ENCODE measurements at places on chromosomes 12 and 14.

DNA sequence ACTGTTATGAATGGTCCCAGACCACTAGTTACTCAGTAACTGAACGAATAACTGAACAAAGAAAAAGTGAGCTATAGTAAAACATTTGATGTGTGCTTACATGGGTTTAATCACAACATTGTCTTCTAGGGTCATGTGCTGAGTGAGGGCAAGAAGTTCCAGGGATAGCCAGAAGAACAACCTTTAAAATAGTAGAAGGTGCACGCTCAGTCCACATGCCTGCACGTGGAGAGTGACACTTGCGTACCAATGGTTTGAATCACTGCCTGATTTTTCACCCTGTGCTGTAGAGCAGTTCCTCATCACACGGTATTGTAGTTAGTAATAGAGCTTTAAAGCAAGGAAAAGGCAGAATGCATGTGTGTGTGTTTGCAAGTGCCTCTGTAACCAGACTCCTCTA is 224.2 kb downstream of the EGLN3 start:
- no peak for DNase-seq

GRCh38 chr12:43444940-43445564 is 107.0 kb downstream of the ADAMTS20 start:
- DNase-seq = peak; percentile 49

GRCh38 chr12:26226629-26227360 is 31.4 kb downstream of the SSPN start:
- peak; percentile 73 for DNase-seq

DNA sequence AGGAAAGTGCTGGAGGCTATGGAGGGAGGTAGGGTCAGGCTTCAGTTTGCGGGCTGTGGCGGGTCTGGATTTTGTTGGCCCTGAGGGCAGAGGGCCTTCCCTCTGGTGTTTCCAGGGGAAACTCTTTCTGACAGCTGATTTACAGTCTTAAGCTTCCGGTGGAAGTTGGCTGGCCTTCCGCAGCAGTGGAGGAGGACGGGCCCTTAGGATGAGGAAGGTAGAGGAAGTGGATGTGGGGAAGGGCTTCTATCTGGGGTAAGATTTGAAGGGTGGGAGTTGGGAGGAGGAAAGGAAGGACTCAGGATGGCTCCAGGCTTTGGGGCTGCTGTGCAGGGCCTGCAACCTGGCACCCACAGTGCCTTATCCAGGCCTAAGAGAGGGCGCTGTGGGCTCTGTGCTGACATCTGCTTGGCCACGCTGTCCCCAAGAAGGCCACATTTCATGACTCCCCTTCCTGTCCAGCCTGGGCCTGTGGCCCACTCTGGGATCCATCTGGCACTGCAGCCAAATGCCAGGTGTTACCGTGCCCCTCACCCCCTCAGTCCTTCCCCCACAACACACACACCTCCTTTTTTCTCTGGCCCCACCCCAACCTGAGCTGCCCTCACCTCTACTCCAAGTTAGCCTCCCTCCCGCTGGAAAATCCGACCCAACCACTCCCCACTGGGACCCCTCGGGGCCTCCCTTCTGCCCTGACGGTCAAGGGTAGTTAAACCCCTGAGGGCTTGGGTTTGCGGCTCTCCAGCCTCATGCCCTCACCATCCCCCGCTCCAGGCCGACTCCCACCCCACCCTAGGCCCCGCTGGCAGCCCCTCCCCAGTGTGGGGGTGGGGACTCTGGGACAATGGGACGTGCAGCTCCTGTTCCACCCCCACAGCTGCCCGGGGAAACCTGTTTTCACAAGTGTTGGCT is 7.7 kb upstream of the PPP1R13B start:
- peak; percentile 71 for DNase-seq

DNA sequence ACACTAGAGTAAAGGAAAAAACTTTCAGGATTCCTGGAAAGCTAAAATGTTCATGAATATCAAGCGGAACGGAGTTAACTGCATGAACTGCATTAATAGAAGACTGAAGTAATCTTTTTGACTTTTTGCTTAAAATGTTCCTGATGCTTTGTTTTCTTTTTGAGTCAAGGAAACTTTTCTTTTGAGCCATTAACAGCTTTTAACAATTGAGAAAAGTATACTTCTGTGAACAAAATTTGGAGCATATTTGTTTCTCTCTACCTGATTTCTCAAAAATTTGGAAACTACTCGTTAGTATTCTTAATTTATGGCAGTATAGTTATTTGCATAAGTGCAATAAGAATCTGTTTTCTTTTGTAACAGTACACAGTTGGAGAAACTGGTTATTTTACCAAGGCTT is 78.5 kb downstream of the CALM1 start:
- no peak for DNase-seq

DNA sequence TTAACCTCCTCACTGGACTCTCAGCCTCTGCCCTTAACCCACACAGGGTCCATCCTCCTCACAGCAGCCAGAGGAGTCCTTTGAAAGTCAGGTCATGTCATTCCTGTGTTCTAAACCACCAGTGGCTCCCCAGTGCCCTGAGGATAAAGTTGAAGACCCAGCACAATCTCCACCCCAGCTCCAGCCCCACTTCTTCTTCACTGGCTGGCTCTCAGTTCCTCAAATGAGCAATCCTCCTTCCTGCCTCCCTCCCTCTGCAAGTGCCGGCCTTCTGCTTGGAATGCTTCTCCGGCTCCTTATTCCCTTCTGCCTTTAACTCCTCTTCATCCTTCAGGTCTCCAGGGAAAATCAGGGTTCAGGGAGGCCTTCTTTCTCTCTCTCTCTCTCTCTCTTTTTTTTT is 32.0 kb upstream of the SPPL3 start:
- DNase-seq = no peak

- peak; percentile 55 for DNase-seq
Observed at GRCh38 chr12:52307836-52308805, 13.1 kb downstream of the KRT83 start.

DNA sequence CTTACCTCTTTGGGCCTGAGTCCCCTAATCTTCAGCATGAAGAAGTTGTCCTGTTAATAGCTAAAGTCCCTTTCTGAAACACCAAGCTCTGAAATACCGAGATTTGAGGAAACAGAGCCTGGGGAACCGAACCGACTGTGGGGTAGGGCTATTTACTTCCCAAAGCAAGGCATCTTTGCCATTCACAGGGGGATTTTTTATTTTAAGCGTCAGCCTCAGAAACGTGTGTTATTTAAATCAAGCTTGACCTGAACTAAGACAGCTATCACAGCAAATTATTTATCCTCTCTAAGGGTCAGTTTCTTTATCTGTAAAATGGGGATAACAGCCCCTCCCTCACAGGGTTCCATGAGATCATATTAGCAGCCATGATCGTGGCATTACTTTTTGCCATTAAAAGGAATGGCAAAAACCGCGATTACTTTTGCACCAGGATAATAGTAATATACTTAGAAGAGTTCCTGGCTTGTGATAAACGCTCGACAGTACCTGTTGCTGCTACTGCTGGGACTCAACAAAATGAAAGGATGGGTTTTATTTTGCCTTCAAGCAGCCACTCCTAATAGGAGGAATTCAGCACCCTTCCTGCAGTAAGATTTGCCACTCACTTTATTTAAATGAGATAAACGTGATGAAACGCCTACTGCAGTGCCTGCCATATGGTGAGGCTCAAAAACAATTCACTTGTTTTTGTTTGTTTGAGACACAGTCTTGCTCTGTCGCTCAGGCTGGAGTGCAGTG is 1.3 kb upstream of the CORO1C start:
- DNase-seq = no peak

GRCh38 chr14:24080888-24081738 is 9.8 kb downstream of the CPNE6 start:
- DNase-seq = no peak

DNA sequence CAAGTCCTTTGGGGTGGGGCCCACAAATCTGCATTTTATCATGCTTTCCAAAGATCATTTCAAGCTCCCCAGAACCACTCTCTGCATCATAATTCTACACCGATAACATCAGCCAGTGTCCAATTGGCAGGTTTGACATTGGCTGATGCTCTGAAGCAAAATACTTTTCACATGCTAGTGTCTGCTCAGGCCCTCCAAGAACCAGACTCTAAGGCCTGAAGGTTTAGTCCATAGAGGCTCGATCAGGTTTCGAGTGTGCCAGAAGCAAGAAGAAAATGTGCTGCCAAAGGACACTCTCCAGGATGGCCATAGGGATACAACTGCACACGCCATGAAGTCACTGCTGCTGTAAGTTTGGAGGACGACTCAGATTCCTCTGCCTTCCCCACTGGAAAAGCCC is 280.3 kb downstream of the KSR2 start:
- no peak for DNase-seq

DNA sequence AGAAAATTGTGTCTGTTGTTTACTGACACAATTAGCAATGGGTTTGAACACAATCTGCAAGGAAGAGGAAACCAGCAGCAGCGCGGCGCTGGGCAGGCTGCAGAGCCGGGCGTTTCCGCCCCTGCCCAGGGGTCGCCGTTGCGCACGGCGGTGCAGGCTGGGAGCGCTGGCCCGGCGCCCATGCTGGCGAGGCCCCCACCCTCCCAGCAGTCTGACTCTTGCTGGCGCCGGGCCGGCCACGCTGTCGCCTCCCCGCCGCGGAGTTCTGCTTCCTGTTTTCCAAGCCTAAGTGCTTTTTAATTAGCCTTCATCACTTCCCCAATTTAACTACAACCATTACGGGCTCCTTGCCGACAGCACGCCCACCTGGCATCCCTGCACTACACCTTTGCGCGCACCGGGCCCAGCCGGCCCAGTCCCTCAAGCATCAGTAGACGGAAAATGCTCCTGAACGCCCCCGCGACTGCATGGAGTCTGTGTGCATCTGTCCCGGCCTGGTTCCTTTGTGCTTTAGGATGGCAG is 212.1 kb downstream of the GXYLT1 start:
- DNase-seq = peak; percentile 96

GRCh38 chr12:110782922-110783321 is 40.2 kb upstream of the PPP1CC start:
- no peak for DNase-seq

DNA sequence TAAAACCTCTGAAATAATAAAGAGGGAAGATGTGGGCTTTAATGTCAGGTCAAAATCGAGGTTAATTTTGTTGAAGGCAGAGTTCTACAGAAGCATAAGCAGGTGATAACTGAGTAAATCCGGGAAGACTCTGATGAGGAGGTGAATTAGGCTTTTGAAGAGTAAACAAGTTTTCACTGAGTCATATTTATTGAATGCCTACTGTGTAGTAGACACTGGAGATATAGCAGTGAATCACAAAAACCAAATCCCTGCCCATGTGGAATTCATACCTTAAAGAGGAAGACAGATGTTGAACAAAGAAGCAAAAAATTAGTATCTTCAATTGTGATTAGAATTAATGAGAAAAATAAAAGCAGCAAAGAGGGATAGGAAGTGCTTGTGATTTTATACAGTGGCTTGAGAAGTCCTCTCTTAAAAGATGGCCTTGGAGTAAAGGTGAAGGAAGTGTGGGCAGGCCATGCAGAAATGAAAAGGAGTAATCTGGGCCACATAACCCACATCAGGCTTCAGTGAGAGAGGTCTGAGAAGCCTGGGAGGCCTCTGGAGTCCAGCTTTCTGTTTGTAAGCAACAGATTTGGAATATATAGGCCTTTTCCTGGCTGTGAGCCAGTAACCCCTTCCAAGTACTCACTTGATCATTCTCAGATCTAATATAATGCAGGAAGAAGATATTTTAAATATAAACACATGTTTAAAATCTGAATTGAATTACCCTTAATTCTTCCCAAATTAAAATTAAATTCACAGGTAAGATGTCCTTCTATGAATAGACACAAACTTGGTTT is 46.7 kb downstream of the BHLHE41 start:
- no peak for DNase-seq

DNA sequence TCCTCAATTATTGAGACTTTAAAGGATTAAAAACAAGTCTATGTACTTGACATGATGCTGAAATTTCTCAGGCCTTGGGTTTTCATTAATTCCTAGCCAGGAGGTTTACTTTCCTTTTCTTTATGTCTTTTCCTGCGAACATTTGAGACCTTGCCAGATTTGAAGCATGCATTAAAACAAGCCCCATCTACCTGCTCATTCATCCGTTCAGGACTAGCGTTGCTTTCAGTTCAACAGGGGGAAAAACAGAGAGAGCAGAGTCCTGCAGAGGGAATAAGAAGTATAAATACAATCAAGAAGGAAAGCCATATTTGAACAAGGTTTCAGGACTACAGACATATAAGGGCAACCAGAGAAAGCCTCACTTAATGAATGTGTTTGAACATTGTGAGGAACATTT is 542.4 kb downstream of the DIO2 start:
- DNase-seq = no peak

- DNase-seq = no peak
Observed at GRCh38 chr12:113683574-113683973, 211.9 kb upstream of the LHX5 start.

DNA sequence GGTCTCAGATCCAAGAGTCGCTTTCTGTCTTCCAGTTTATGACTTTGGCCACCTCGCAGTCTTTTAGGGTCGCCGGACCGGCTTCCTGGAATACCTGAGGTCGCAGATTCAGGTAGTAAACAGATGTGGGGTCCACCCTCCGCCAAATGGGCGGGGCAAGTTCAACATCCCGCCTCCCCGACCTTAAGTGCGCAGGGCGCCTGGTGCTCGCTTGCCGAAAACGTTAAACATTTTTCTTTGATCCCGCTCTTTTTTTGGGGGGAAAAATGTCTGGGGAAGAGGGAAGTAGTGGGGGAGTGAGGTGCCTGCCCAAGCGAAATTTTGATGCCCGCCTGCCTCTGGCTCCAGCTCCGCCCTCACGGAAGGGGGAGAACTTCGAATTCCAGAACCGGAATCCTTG is 73.9 kb upstream of the TBX5 start:
- DNase-seq = peak; percentile 60

GRCh38 chr14:36268121-36268520 is 52.3 kb downstream of the MBIP start:
- DNase-seq = no peak

- no peak for DNase-seq
Observed at GRCh38 chr14:104355101-104356019, 217.0 kb downstream of the KIF26A start.

DNA sequence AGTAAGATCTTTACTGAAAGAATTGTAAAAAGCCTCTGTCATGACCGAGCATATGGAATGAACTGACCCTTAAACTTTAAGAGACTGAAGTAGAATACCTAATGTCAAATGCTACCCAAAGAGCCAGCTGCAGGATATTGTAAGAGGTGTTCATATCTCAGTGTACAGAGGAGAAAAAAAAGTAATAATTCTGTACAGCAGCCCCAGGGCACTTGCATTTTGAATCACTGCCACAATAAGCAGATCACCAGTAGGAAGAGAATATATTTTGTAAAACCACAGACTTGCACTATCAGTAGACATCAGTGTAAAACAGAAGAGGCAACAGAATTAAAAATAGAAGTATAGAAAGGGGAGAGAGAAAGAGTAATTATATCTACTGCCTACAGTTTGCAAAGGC is 162.6 kb downstream of the PPFIA2 start:
- DNase-seq = no peak

DNA sequence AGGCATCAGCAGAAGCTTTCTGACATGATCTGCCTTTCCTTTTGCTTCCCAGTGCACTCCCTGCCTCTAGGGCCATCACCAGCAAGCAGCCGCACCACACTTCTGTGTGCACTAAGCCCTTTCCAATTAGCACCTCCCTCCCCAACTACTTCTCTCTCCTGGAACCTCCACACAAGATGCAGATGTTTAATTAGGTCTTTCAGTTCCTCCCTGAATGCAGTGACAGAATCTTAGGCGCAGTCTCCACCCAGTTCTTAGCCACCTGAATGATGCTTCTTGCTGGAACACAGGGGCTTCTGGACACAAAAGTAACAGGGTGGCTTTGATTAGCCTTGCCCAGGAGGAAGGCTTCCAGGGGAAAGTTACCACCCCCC is 32.9 kb downstream of the NIN start:
- no peak for DNase-seq

Measured in right cardiac atrium (tissue), 5 donors.